Fibroblast of skin of right biceps (primary cell): ENCODE measurements at places on chromosomes 16 and 17.

GRCh38 chr16:27430923-27431484 is 29.0 kb downstream of the IL21R start:
- peak; percentile 37 for DNase-seq

- no peak for DNase-seq
Measured at GRCh38 chr17:11916091-11916490, 81.2 kb downstream of the ZNF18 start.

GRCh38 chr17:2777242-2777867 is 18.9 kb upstream of the RAP1GAP2 start:
- DNase-seq: no peak

DNA sequence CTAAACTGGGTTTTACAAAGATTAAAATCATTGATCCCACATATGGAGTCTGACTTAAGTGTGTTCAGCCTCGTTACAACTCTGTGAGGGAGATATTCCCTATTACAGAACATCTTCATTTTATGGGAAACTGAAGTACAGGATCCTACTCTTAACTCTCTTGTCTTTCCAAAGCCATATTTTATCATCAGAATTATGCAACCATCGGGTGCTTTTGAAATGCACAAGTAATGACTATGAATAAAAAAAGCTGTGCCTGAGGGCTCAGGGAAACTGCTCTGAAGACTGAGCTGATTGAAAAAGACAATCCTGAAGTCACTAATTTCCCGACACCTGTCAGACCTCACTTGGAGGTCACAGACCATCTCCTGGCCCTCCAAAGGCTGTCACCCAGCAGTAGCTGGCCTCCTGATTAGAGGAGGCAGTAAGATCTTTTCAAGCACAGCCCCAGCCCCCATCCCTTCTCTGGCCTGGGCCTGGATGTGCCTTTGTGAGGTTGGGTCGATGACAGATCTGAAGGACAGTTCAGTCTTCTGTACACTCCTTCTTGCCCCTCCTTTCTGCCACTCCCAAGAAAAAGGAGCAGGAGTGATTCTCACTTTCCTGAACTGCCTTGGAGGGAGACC is 5.6 kb downstream of the AKAP1 start:
- no peak for DNase-seq

DNA sequence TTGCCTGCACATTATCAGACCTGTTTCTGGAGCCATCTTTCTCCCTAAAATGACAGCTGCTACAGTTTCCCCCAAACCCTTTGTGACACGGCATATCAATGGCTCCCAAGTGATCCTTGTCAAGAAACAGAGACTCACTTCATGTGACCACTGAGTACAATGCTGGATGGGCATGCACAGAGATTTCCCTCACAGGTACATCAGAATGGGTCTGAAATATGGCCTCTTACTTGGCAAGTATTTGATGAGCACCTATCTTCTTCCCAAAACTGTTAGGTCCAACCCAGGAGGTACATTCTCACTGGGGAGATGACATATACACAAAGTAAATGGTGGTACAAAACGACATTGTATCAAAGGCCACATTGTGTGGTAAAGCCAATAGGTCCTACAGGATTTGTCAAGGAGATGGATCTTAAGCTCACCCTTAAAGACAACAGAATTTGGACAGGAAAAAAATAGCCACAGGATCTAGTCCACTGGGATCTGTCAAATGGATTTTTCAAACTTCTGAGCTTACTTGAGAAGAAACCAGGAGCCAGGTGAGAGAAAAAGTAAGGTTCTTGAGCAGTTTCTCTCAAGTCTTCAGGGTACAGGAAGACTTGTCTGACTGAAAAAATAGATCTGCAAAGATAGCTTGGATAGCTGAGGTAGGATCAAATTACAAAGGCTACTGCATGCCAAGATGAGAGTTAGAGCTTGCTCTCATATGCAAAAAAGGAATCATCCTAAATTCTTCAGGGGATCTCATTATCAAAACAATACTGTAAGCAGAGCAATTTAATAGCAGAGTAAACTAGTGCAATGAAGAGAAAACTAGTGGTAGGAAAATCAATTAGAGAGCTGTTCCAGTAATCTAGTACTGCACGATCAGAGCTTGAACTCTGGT is 28.8 kb downstream of the RNF43 start:
- DNase-seq: no peak
